Posterior vena cava (tissue), 2 donors: ENCODE measurements at places on chromosomes 1 and 21.

DNA sequence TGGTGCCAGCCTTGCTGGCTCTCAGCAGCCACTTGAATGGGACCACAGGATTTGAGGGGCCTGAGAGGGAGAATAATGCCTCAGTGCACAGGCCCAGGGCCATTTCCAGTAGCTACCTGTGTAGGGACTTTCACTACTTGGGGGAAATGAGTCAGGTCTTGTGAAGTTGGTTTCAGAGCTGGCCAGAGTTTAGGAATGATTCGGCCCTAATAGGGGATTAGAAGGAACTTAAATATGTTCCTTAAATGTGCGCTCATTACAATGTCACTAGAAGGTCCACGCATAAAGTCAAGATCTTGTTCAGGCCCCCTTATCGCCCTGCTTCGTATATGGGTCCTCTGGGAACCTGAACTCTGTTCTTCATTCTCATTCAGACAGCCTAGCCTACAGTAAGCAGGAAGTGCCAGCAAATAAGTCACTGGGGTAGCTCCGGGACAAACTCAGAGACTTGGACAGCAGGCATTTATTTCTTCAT lies 5.6 kb upstream of the AKR1A1 start:
- no peak for DNase-seq

DNA sequence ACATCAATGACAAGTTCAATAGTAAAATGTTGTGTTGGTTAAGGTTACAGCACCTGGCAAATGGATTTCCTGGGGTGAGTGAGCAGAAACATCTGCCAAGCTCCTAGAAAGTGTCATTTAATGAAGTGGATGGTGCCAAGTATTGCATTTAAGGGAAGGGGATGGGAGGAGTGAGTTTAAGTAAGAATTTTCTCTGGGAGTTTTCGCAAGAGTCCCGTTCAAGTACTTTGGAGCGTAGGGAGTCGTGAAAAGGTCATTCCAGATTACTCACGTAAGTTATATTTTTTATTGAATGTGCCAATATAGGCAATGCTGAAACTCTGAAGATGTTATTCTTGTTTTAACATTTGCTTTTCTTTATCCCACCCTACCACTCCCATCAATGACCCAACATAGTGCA lies 117.4 kb upstream of the RAB3GAP2 start:
- no peak for DNase-seq

DNA sequence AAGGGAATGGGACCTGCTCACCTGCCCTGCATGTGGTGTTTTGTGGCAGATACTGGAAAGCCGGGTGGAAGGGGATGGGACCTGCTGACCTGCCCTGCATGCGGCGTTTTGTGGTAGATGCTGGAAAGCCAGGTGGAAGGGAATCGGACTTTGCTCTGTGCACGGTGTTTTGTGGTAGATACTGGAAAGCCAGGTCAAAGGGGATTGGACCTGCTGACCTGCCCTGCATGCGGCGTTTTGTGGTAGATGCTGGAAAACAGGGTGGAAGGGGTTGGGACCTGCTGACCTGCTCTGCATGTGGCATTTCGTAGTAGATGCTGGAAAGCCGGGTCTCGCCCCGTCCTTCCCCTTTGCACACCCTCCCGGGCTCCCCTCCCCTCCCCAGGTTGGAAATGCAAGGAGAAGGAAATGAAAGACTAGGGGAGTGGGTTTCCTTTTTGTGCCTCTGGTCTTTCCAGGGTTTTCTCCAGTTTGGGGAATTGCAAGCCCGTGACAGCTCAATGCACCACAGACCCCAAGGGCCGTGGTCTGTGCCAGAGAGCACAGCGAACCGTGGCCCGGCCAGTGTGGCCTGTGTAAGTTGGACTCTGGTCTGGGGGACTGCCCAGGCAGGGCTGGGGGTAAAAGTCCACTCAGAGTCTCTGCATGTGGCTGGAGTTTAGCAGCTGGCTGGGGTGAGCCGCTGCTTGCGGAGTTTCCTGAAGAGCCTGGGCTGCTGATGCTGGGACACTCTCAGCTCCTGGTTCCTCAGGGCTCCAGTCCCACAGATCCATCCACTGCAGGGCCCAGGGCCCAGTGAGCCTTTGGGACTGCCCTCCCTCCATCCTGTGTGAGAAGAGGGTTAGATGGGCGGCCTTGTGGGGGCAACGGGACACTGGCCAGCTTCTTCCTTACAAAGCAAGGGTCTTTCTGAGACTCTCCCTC lies 105.5 kb downstream of the CRYAA start:
- no peak for DNase-seq

GRCh38 chr1:174215766-174216165 lies 56.4 kb downstream of the RABGAP1L start:
- no peak for DNase-seq
